Activated T-cell treated with anti-CD3 and anti-CD28 coated beads for 1 hour (primary cell): ENCODE measurements at places on chromosomes 1 and 21.

DNA sequence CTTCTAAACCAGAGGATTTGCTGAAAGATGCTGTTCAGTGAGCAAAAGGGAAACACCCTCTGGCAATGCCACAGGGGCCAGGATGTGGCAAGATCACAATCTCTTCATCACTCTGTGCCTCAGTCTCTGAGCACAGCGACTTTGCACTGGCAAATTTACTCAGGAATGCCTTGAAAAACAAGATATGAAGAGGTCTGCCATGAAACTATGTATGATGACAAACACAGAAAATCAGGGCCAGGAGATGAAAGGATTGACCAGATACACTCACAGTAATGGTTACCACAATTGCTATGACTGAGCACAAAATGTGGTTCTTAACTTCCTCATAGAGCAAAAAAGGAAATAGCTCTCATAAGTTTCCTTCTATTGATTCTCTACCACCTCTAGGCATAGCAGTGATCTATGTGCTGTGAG lies 5.8 kb downstream of the TTC13 start:
- peak; percentile 40 for DNase-seq

GRCh38 chr1:201171063-201172036 lies 17.1 kb upstream of the TMEM9 start:
- peak; percentile 3 for DNase-seq

DNA sequence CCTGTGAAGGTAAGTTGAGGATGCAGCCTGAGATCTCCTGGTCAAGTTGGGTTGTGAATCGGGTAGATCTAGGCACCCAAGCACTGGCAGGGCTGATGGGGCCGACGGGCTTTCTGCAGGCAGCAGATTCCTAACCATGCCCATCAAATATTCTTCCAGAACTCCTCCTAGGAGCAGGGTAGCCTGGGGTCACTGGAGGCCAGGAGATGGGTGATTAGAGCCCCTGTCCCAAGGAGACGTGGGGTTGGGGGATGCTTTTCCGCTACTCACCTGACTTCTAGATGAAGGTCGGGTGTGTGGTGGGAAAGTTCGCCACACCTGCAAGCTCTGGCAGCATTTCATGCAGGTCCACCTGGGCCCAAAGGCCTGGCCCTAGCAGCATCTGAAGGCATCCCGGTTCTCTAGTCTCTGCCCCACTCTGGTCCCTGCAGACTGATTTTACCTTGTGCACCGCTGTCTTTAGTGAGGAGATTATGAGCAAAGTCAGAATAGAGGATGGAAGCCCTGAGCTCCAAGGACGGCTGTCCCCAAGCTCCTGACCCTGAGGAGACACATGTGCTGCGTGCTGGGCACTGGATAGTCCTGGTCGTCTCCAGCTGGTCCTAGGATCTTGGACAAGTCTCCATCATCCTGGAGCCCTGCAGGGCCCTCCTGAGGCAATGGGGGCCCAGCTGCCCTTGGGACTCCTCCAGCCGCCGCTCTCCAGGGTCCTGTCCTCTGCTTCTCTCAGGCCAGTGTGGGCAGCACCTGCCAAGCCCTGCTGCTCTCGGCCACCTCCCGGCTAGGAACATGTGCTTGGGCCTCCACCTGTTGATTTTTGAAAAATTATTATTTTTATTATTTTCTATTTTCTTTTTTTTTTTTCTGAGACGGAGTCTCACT lies 21.8 kb upstream of the C2CD2 start:
- no peak for DNase-seq

DNA sequence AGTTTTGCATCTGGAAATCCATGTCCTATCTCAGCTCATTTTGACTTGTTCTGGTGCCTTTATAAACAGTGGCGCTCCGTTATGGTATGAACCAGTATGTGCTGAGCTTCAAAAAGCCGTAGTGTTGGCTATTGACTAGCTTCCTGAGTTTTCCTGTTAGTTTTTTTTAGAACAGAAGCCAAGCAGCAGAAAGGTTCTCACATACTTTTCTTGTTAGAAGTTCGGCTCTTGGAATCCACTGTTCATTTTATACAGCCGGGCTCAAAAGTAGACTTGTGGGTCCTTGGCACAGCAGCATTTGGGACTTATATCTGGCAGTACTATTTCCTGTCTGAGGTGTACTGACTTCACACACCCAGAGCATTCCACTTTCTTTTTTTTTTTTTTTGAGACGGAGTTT lies 63.8 kb downstream of the TBCE start:
- no peak for DNase-seq

- DNase-seq, result no peak
Measured at GRCh38 chr1:234000557-234001041, 96.1 kb downstream of the SLC35F3 start.

- peak; percentile 46 for DNase-seq
Measured at GRCh38 chr1:204453141-204453772, 41.3 kb downstream of the PIK3C2B start.

DNA sequence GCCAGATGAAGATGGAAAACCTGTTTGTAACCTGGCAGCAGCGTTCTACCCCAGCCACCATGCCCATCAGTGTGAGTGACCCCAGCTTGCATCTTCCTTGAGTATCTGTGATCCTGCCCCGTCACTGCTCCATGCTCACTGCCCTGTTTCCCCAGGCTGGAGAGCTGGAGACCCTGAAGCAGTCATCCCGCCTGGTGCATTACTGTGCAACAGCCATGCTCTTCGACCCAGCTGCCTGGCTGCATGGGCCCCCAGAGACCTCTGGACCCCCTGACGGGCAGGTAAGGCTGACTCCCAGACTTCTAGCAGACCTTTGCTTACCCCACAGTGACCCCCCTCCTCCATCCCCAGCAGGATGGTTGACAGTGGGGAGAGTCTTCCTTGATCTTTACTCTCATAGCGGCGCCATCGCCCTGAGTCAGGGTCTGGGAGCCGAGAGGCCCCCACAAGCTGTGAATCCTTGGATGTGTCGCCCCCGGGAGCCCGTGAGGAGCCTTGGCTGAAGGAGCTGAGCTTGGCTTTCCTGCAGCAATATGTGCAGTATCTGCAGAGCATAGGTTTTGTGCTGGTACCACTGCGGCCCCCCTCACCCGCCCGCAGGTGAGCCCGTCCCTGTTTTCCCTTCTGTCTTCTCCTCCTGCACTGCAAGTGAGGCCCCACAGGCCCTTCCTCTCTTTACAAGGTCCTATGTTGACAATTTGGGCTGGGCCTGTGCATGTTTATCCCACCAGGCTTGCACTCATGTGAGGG lies 10.4 kb downstream of the HYI start:
- DNase-seq, result no peak

DNA sequence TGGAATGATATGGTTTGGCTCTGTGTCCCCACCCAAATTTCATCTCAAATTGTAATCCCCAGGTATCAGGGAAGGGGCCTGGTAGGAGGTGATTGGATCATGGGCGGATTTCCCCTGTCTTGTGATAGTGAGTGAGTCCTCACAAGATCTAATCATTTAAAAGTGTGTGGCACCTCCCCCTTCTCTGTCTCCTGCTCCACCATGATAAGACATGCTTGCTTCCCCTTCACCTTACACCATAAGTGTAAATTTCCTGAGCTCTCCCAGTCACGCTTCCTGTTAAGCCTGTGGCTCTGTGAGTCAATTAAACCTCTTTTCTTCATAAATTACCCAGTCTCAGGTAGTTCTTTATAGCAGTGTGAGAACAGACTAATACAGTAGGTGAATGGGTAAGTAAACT lies 109.3 kb downstream of the DMRTB1 start:
- no peak for DNase-seq

DNA sequence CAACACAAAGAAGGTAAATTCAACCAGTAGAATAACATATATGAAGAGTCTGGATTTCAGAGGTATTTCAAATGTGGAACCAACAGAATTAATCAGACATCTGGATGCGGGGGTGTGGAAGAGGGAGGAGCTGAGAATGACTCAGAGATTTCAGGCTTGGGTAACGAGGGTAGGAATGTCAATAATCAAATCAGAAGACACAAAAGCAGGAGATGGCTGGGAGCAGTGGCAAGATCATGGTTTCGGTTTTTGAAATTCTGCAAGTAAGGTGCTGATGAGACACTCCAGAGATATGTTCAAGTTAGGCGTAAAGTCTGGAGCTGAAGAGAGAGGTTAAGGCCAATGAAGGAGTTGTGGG lies 64.0 kb downstream of the PLPPR5 start:
- DNase-seq, result no peak

GRCh38 chr1:3323796-3324703 lies 130.4 kb upstream of the ARHGEF16 start:
- no peak for DNase-seq

DNA sequence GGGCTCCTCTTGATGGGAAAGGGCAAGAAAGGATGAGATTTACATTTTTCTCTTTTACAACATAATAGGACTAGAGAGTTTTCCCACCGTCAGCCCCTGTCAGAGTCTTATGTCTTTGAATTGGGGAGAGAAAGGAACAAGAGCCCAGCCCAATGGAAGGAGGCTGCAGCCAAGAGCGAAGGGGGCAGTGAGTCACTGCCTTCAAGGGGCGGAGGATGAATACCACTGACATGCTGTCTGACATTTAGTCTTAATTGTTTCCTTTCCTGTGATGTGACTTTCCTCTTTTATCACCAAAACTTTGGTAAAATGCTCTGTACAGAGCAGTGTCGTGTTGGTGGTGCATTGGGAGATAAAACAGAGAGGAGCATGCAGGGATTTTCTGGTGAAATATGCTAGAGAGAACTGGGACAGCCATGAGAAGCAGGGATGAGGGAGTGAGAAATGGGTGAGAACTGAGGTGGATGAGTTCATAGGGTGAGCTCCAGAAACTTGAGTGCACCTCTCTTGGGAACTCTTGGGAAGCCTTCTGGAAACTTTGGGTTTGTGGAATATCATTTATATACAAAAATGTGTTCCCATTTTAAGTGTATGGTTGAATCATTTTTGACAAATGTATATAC lies 179.9 kb upstream of the FGGY start:
- DNase-seq, result no peak

DNA sequence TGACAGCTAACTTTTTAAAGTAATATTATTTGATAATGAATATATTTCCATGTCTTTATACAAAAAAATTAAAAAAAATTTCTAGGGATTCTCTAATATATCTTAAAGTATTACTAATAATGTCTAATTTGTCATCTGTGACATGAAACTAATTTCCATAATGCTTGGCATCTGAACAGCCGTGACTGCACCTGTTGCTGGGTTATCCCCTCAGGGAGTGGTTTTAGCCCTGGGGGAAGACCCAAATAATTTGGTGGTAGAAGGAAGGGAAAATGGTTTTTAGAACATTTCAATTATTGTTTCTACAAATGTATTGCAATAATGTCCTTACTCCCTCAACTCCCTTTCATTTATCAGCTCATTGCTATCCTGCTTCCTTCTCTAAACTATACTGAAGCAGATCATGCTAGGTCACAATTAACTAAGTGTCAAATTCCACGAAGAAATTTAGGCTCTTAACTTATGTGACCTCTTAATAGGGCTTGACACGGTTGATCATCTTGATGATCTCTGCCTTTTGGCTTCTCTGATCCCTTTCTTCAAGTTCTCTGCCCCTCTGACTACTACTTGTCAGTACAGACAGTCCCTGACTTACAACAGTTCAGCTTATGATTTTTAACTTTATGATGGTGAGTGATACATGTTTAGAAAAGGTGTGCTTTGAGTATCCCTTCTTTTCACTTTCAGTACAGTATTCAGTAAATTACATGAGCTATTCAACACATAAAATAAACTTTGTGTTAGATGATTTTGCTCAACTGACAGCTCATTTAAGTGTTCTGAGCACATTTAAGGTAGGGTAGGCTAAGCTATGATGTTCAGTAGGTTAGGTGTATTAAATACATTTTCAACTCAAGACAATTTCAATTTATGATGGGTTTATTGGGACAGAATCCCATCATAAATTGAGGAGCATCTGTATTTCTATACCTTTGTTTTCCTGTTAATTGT lies 26.4 kb upstream of the DPH5 start:
- DNase-seq, result no peak

DNA sequence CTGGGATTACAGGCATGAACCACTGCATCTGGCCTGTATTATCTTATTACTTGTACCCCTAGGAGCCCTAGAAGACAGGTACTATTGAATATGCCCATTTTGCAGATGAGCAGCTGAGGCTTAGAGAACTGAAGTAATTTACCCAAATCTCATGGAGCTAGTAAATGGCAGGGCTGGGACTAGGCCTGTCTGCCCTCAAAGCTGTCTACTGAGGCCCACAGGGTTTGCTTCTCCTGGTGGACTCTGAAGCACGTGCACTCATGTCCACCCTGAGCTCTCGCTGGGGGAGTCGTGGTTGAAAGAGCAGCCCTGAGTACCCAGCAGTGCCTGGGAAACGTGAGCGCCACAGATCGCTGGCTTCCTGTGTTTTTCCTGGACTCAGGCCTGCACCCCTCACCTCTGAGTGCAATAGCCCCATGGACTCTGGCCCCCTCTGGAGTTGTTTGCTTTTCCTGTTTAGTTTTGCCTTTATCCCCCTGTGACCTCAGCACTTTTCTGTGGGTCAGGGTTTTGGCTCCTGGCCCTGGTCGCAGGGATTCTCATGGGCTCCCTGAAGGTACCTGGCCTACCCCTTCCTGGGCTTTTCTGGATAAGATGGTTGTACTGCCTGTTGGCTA lies 52.4 kb downstream of the ARHGEF10L start:
- DNase-seq, result no peak

DNA sequence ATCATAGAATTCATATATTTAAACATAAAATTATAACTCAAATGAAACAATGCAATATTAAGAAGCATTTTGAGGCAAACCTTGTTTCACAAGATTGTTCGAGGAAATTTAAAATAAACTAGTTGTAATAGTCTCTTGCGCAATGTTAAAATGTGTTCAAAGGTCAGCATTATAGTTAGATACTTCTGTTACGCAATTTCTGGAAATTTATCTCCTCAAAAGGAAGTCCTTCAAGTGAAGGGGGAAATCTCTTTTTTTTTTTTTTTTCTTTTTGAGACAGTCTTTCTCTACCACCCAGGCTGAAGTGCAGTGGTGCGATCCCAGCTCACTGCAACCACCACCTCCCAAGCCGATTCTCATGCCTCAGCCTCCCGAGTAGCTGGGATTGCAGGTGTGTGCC lies 52.1 kb downstream of the FMO4 start:
- DNase-seq, result no peak

- DNase-seq, result no peak
Measured at GRCh38 chr1:157000686-157001085, 44.9 kb downstream of the ARHGEF11 start.

DNA sequence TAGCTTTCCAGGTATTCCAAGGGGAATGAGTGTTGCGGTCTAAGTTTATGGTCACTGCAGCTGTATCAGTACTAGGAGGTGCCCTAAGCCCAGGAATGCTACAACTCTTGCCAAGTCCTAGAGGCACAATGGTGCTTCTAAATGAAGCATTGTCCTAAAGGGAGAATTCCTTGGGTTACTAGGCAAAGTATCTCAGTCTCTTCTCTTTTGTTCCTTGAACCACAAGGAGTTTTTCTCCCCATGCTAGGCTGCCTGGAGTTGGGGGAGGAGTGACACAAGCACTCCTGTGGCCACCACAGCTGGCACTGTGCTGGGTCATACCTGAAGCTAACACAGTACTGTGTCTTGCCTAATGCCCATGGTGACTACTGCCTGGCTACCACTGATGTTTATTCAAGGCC lies 50.7 kb downstream of the KMO start:
- DNase-seq, result no peak

DNA sequence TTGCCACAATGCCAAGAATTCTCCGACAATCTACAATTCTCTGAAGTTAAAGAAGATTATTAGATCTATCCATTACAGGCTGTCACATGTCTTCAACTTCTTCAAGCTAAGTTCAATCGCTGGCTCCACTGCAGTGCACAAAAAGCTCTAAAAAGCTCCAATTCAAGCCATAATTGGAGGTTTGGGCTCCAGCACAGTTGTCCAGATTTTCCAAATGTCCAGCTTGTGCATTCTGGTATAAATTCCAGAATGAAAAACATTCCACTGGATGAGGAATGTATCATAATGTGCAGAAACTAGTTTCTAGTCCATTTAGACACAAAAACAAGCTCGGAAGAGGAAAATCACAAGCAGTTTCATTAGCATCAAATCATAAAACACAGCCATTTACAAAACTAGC lies 138.6 kb downstream of the NRIP1 start:
- DNase-seq, result no peak
